ENCODE measurements at places on chromosomes 5 and 9.

DNA sequence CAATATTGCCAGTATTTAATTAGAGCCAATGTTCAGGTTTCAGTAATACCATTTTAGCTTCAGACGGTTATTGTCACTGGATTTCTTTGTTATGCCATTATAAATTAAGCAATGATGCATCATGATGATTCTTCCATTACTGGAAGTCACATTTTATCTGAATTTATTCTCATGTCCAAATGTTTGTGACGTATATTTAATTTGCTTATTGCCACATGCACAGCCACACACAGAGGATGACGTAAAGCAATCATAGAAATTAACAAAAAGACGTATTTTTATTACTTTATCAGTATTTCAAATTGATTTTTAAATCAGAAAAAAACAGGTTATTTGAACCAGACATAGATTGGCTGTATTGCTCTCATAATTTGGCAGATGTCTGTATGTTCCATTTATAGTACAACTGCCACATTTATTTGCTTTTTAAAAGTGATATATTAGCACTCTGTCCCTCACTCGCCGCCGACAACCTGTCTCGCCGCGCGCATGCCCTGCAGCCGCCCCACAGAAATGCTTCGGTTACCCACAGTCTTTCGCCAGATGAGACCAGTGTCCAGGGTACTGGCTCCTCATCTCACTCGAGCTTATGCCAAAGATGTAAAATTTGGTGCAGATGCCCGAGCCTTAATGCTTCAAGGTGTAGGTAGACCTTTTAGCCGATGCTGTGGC, 970.9 kb downstream of the CDH12 start:
- DNase-seq = no peak

GRCh38 chr5:130488252-130488651, 584.0 kb downstream of the CHSY3 start:
- DNase-seq = no peak

DNA sequence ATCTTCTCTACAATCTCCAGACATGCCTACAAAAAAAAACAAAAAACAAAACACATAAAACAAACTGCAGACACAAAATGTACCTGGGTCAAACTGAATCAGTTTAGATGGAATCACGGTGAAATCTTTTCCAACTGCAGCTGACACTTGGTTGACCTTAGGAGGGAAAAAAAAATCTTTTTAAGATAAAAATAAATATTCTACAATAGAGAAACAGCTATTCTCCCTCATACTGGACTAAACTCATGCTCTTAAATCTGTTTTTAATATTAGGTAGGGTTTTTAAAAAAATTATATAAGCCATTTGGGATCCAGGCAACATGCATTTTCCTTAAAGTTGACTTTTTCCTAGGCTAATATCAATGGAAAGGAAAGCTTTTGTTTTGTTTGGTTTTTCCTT, 33.8 kb upstream of the CER1 start:
- no peak for DNase-seq

DNA sequence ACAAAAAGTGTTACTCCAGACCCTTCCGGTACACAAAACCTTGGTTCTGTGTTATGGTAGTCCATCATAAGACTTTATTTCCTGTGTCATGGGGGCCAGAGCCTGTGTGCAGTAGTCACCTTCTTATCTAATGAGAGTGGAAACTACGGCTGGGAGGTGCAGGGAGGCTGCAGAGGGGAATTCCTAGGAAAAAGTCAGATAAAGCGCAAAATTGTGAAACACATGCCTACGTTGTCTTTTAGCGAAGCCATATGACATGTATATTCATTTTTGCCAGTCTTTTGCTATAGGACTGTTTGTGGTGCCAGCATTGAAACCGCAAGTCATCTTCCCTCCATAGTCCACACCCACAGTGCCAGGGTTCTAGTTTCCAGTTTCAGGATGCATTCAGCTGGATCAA, 80.7 kb downstream of the PPARGC1B start:
- DNase-seq = no peak

- no peak for DNase-seq
Observed at GRCh38 chr9:94758880-94759279, 32.4 kb downstream of the AOPEP start.

- no peak for DNase-seq
Observed at GRCh38 chr5:124737651-124738050, 8.8 kb downstream of the ZNF608 start.

- DNase-seq = no peak
Observed at GRCh38 chr9:89731262-89732182, 126.7 kb downstream of the GADD45G start.

DNA sequence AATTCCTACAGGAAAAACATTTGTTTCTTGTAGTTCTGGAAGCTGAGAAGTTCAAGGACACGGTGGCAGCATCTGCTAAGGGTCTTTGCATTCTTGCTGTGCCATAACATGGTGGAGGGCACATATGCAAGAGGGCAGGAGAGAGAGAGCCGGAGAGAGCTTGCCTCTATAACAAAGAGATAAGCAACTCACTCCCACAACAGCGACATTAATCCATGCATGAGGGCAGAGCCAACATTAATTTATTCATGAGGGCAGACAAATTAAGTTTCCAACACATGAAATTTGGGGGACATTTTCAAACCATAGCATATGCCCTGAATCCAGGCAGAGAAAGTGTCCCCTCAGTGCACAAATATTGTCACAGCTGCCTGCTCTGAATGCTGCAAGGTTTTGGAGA, 4.4 kb upstream of the GTF3C5 start:
- DNase-seq = no peak

DNA sequence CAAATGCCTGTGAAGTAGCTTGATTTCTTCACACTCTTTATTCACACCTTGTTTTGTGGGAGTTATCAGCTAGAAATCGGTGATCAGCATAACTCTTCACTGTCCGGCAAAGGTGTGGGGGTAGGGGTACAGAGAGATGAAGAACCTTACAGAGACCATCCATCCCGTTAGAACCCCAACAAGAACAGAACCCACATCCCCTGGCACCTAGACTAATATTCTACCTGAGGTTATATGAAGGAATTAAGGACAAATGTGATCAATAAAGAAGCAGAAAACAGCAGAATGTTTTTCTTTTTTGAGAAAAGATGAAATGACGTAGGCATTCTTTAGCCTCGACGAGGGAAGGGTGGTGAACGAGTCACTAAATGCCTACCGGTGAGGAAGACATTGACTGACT, 44.7 kb downstream of the FANCC start:
- DNase-seq = no peak
